ENCODE measurements at places on chromosomes 7 and 10.

DNA sequence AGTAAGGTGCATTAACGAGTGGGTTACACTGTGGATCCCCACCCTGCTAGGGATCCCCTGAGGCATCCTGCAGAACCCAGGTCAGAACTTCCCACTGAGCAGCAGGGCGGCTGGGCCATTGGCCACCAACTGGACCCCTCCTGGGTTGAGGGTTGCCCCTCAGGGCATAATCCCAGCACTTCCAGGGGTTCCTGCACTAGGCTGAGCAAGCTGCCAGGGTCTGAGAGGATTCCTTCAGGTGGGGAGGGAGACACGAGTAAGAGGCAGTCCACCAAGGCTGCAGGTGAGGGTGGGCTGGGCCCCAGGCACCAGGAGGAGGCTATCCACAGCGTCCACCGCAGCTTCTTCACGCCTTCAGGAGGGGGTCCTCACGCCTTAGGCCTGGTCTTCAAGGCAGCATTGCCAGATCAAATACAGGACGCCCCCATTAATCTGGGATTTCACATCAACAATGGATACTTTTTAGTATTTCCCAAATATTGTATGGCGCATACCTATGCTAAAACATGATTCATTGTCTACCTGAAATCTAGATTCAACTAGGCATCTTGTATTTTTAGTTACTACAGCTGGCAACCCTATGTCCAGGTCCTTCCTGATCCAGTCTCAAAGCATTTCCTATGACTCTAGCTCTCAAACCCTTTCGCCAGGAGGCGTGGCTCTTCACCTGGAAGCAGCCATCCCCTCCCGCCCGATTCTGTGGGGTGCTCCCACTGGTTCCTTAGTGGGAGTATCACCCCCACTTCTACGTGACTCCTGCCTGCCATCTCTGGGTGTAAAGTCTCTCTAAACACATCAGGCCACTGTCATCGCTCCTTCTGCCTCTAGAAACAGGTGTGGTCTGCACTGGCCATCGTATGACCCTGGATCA, 4.1 kb downstream of the PRKAG2 start:
- DNase-seq = no peak

DNA sequence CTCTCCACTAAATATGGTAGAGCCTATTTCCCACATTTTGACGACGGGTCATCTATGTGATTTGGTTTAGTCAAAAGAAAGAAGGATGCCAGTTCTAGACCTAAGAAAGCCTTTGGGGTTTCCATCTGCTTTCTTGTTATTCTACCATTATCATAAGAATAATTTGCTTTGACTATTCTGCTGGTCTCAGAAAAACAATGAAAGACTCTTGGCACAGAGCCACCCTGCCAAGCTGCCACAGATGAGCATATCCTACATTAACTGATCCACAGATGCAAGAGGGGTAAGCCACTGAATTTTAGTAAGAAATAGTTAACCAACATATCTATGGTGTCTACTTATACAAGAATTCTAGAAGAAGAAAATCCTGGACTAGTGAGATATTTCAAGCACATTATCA, 158.6 kb upstream of the MAGI2 start:
- DNase-seq = no peak

GRCh38 chr10:70738006-70738760, 47.0 kb downstream of the TBATA start:
- DNase-seq = no peak

GRCh38 chr7:105345003-105345402, 43.7 kb downstream of the SRPK2 start:
- no peak for DNase-seq

DNA sequence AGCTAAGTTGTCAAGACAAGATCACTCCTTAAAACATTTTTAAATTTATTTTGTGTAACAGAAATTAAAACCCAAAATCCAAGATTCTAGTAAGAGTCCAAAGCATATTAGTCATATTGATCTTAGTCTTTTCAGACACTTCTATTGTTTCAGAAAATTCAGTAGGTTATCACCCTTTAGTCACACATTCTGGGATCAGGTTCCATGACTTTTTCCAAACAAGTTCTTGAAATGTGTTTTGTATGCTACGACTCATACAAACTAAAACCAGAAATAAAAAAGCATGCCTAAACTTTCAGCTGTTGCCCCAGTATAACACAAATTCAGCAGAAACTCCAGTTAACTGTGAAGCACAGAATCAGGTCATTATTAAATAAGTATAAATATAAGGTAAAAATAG, 10.7 kb downstream of the SEMA3D start:
- no peak for DNase-seq

Data from activated CD4-positive, alpha-beta T cell treated with anti-CD3 and anti-CD28 coated beads, Interleukin-2, Interleukin-6, amounts not matched to agents 100 ng/mL and 50 ng/mL, durations not matched to agents 16 hours and 8 hours (primary cell).